ENCODE measurements at places on chromosomes 2 and 18. TPM values are rescaled to one million over a fixed set of nuclear protein-coding genes. Genes with fewer than 3 reads are reported as not detected.

The ACP1 gene
- 64.4 TPM for total RNA-seq

The TXNDC2 gene
- total RNA-seq = not detected

The KIF1A gene
- total RNA-seq = not detected

The PSMA8 gene
- total RNA-seq = not detected

The GKN1 gene
- total RNA-seq = not detected

The SH3RF3 gene
- 9.8 TPM for total RNA-seq

The SLC14A1 gene
- 4.5 TPM for total RNA-seq

The PDE1A gene
- total RNA-seq = not detected

The PREPL gene
- total RNA-seq = 20.7 TPM

The TEX261 gene
- total RNA-seq = 24.0 TPM

The IL1RN gene
- total RNA-seq = not detected

The XIRP2 gene
- total RNA-seq = 0.17 TPM
